ENCODE measurements at places on chromosomes 1 and 21.

- DNase-seq: no peak
Observed at GRCh38 chr1:50508040-50508586, 84.9 kb upstream of the DMRTA2 start.

DNA sequence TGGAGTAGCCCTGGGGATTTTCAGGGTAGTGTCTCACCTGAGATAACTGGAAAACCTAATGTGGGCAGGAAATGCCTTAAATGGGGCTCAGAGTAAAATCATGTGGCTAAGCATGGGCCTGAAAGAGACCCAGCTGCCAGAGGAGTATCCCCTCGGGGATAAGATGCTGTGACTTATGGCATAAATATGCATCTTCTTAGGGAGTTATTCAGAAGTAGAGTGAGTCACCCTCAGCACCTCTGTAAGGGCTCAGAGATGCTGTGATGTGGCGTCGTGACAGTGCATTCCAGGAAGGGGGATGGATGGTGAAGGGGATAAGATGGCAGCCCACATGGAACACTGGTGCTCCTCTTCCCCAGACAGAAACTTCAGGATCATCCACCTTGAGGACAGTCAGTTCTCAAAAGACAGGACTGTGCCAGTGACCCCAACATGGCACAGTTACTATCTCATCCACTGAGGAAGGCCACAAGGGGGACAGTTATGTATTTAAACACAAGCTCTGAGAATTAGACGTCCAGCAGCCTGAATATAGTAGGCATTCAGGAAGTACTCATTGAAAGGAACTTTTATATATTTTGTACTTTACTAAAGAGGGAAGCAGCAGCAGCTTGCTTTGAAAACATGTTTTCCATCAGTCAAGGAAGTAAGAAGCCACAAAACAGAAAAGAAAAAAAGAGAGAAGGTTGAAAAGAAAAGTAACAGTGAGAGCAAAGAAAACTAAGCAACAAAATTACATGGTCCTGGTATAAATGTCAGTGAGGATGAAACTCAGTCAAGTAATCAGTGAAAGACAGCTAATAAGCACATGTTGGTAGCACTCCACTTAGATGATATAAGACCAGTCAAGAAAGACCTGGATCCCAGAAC, 8.3 kb downstream of the IL24 start:
- no peak for DNase-seq

DNA sequence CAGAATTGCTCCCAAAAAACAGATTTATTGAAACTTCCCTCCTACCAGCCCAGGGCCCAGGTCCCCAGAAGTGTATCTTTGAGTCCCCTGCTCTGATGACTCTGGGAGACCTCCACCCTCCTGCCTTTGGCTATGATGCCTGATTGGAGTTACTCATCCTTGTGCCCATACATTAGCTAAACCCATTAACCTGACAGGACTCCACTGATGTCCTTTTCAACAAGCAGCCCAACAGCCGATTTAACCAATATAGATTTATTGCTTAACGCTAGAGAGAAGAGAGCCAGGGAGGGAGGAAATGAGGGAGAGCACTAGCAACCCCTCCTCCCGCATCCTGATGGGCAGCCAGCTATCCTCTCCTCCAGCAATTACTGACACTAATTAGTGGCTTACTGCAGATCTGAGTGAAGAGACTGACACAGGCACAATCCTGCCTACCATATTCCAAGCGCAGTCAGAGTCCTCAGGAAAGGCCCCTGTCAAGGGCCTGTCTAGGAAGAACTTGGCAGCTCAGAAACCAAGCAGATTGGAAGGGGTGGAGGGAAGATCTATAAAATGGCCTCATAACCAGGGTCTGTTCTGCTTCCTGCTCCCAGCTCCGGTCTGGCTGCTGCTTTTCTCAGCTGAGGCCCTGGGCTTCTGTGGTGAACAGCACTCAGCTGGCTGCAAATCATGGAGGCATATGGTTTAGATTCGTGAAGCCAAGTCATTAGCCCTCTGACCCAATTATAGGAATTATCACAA, 484.5 kb upstream of the DAB1 start:
- DNase-seq: no peak

DNA sequence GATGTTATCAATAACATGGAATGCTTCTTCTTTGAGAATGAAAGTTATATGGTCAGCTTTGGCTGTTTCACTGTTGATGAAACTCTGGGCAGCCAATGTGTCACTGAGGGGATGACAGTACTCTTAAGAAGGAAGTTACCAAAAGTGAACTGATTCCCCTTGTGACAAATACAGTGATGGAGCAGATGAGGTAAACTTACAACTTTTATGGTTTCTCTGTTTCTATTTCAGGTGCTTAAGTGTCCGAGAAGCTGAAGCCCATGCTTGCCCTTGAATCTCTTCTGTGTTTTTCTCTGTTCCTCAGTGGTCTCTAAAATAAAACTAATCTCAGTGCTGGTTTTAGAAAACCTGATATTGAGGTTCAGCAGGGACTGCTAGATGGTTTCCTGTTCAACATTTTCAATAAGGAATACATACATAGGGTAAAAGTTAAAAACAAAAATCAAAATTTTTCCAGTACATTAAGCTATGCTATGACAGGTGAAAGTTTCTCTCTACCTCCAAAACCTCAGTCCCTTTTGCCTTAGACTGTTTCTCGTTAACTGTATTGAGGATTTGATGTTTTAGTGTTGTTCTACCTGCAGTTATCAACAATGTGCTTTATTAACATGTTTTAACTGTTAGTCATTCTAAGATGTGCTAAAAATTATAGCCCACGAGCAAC, 454.4 kb upstream of the ADGRL4 start:
- DNase-seq: no peak

DNA sequence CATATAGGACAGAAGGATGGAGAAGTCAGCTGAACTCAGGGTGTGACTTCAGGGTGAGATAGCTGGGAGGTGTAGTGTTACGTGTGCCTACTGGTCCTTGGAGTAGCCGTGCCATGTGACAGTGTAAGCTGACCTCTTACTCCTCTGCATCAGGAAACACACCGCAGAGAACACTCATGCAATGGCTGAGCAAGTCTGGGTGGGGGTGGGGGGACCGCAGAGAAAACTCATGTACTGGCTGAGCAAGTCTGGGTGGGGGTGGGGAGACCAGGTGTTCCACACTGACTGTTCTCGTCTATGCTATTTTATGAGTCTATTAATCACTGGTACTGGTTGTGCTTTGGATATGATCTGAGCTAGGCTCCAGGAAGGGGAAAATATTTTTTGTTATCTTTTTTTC, 233.1 kb downstream of the PAPPA2 start:
- no peak for DNase-seq

- DNase-seq: no peak
Observed at GRCh38 chr1:107327446-107327845, 186.6 kb downstream of the NTNG1 start.

Data from GDM1 (cell line).